ENCODE measurements at places on chromosomes 6 and 20. TPM values are rescaled to one million over a fixed set of nuclear protein-coding genes. Genes with fewer than 3 reads are reported as not detected.
A peak's percentile ranks its signal among the peaks of the same experiment; 100 is the strongest.

DNA sequence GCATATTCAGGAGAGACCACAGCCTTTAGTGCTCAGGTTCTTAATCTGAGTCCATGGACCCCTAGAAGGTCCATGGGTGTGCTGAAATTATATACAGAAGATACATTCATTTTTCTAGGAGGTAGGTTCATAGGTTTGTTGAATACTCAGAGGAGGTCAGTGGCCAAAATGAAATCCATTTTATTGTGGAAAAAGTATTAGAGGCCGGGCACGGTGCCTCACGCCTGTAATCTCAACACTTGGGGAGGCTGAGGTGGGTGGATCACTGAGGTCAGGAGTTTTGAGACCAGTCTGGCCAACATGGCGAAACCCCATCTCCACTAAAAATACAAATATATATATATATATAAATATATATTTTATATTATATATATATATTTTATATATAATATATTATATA, 9.0 kb upstream of the UST start:
- no peak for DNase-seq

DNA sequence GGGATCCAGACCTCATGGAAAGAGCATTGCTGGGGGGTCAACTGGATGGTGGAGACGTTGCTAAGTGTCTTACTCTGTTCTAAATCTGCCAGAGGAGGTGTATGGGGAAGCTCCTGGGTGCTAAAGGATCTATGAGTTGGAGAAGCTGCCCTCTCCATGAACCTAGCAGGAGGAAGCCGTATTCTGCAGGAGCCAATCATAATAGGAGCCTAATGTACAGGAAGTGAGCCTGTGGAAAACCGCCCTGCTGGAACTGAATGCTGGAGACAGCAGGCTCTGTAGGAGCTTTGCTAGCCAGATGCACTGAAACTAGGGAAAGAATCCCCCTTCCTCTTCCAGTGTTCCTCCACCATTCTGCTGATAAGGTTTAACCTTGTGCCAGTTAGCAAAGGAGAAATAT, 10.9 kb downstream of the CASP8AP2 start:
- DNase-seq = peak; percentile 55

The PAK5 gene
- under 0.01 TPM for total RNA-seq

DNA sequence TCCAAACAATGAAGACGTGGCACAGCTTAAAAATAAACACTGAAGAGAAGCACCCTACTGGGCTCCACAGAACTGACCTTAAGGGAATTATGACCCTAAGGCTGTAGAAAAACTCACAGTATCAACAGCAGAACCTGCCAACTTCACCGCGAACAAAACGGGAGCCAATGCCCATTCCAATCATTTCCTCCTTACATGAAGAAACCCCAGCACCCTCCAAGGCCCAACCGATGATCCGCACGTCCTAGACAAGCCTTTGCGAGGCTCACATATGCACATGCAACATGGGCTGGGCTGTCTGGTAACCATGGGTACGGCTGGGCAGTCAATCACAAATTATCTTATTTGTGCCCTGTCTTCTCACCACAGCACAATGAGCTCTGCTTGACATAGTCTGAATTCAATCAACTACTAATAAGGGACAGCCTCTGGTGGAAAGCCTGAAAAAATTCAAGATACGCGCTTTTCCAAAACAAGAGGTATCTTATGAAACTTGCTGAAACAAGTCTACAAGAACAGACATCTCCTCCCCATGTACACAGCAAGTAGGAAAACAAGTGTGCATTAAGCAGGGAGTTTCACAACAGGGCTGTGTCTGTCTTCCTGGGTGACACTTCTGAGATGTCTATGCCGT, 1.7 kb downstream of the DIDO1 start:
- DNase-seq = peak; percentile 38

DNA sequence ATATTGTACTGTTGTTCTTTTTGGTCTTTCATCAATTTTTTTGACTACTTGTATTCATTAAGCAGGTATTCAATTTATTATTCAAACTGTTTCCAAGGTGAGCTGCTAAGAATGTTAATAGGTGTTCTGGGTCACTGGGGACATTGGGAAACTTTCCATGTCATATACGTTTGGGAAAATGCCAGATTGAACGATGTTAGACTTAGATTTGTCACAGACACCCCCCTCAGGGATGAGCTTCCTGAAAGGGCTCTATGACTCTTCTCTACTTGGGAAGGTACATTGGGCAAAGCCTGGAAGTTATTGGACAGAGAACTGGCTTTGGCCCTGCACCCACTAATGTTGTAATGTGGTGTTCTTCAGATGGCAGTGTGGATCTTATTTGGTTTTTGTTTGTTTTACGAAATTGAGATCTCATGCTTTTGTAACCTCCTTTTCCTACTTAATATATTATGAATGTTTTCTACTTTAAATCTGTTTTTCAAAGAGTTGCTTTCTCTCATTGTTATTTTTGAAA, 42.1 kb downstream of the PLCB4 start:
- no peak for DNase-seq

DNA sequence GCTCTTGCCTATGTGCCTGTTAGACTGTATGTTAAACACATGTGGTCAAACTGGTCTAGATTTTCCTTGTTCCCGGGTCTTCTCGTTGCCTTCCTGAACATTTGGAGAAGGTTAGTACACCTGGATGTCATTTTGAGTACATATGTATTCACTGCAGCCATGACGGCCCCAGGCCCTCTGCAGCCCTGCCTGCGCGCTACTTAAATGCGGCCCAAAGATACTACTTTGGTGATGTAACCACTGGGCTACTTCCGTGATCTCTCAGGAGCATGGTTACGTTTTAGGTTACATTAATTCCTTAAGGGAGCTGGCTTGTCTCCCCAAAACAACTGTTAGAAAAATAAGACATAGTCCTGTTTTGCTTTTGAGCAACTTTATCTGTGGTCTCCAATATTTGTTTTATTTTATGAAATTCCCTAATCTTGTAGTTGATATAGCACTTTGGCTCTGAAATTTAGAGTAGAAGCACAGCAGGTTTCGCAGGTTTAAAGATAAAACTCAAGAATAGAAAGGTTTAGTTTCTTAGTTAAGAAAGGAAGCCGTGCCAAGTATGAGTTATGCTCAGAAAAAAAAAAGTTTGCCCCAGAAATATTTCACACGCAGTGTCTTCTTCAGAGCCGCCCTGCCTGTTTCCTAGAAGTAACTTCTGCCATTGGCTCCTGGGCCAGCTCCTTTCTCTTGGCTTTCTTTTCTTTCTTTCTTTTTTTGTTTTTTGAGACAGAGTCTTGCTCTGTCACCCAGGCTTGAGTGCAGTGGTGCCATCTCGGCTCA, 38.1 kb downstream of the TIAM2 start:
- no peak for DNase-seq

GRCh38 chr6:37654727-37655500, 42.8 kb downstream of the MDGA1 start:
- no peak for DNase-seq

- DNase-seq = no peak
Measured at GRCh38 chr6:154923199-154923869, 71.8 kb upstream of the TIAM2 start.

All from dermis microvascular lymphatic vessel endothelial cell (primary cell).